ENCODE measurements at places on chromosomes 5 and 9. TPM values are rescaled to one million over a fixed set of nuclear protein-coding genes. Genes with fewer than 3 reads are reported as not detected.

The STPG3 gene
- not detected for total RNA-seq

The GLDC gene
- total RNA-seq, result 13.4 TPM

The GMCL2 gene
- not detected for total RNA-seq

The WDR36 gene
- 42.3 TPM for total RNA-seq

The ANXA2R gene
- total RNA-seq, result 4.3 TPM

The IFNB1 gene
- not detected for total RNA-seq

The LEAP2 gene
- 5.3 TPM for total RNA-seq

The PRDM9 gene
- total RNA-seq, result not detected

The FRMD3 gene
- 16.6 TPM for total RNA-seq

The LCNL1 gene
- total RNA-seq, result 0.41 TPM

The GAS1 gene
- total RNA-seq, result 86.9 TPM

The ZNF462 gene
- total RNA-seq, result 61.2 TPM

The ISCA1 gene
- 55.9 TPM for total RNA-seq

The CCDC192 gene
- not detected for total RNA-seq

The KCNV2 gene
- total RNA-seq, result not detected

The SLC36A2 gene
- 6.4 TPM for total RNA-seq

The OTULINL gene
- 9.8 TPM for total RNA-seq

The TRIM7 gene
- 5.5 TPM for total RNA-seq

The FOXE1 gene
- not detected for total RNA-seq

The ACOT12 gene
- 1.3 TPM for total RNA-seq

Measured in metanephros (tissue), 2 donors.